Islet precursor cell (in vitro differentiated cells): ENCODE measurements at places on chromosomes 11 and 22.

GRCh38 chr11:36388071-36388470, 92.0 kb downstream of the PRR5L start:
- no peak for DNase-seq

DNA sequence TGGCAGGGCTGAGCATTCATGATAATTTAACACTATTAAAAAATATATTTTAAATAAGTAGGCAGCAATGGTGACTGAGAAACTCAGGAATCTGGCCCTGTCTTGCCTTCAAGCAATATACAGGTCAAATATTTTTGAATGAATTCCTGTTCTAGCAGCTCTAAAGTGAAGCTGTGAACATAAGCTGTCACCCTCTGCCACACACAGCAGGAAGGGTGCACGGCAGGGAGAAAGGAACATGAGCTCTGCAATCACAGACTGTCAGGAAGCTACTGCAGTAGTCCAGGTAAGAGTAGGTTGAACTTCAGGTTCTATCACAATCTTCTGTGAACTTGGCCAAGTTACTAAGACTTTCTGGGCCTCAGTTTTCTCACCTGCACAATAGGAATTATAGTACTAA, 114.8 kb downstream of the SERGEF start:
- no peak for DNase-seq

- no peak for DNase-seq
Observed at GRCh38 chr11:976431-977160, 50.9 kb downstream of the AP2A2 start.

- DNase-seq = no peak
Observed at GRCh38 chr11:122775675-122776271, 62.5 kb upstream of the CRTAM start.

GRCh38 chr22:22882033-22882717, 5.4 kb upstream of the IGLL5 start:
- peak; percentile 50 for DNase-seq

- DNase-seq = no peak
Observed at GRCh38 chr11:129252621-129253020, 60.5 kb upstream of the ARHGAP32 start.

GRCh38 chr11:79287952-79288351, 152.9 kb downstream of the TENM4 start:
- no peak for DNase-seq

DNA sequence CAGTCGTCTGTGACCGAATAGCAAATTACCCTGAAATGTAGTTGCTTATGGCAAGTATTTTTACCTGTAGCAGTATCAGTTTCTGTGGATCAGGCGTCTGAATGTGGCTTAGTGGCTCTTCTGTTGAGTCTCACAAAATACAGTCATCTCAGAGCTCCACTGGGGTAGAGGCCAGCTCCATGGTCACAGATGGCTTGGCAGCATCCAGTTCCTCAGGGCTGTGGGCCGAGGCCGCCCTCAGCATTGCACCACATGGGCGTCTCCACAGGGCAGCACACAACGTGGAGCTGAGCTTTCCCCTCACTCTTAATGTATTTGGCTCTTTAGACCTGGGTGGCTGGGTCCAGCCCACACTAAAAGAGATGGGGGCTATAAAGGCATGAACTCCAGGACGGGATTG, 57.8 kb downstream of the SBF1 start:
- DNase-seq = no peak

- DNase-seq = no peak
Observed at GRCh38 chr11:32002311-32002710, 88.6 kb upstream of the RCN1 start.

DNA sequence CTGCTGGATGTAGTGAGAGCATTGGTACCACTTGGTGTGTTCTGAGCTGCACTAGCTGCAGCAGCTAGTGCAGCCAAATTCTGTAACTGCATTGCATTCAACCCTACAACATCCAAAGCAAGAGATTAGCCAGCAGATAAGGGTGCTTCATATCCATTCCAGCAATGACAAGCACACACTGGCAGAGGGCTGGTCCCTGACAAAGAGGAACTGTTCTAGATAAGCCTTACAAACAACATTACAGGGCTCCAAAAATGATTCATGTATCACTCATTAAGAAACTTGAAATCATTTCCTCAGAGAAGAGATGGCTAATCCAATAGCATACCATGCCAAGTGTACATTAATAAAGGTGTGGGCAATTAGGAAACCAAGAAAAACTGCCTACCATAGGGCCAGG, 28.4 kb upstream of the RAPSN start:
- DNase-seq = no peak

DNA sequence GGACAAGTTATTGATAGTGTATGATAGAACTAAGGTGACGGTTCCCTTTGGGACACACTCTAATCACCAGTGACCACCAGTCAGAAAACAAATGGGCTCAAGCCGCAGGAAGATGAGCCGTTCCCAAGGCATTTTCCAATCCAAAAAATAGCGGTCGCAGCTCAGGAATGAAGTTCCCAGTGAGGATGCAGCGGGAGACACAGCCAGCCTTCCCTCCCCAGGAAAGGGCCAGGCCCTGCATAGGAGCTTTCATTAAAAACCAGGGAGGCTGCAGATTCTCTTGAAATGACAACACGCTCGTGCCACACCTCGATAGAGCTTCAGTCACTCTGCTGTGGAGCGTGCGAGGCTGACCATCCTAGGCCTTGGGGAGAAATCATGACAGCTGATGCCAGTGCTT, 65.8 kb upstream of the WNT7B start:
- DNase-seq = peak; percentile 49

GRCh38 chr11:74721479-74721835, 9.8 kb downstream of the CHRDL2 start:
- no peak for DNase-seq

DNA sequence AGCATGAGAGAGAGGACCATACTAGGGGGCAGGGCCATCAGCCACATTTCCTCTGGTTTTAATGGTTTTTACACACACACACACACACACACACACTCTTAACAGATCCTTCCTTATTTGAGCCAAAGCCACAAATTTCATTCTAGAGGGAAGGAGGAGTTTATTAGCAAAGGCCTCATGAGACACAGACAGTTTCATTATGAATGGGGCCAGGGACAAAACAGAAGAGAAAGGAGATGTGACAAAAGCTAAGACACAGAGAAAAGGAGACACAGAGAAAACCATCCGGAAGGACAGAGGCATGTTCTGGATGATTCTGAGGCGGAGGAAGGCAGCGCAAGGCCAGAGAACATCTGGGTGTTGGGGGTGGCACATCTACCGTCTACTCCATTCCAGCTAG, 32.2 kb upstream of the ARFGAP3 start:
- DNase-seq = no peak

GRCh38 chr11:12863605-12864121, 145.5 kb upstream of the RASSF10 start:
- DNase-seq = no peak

DNA sequence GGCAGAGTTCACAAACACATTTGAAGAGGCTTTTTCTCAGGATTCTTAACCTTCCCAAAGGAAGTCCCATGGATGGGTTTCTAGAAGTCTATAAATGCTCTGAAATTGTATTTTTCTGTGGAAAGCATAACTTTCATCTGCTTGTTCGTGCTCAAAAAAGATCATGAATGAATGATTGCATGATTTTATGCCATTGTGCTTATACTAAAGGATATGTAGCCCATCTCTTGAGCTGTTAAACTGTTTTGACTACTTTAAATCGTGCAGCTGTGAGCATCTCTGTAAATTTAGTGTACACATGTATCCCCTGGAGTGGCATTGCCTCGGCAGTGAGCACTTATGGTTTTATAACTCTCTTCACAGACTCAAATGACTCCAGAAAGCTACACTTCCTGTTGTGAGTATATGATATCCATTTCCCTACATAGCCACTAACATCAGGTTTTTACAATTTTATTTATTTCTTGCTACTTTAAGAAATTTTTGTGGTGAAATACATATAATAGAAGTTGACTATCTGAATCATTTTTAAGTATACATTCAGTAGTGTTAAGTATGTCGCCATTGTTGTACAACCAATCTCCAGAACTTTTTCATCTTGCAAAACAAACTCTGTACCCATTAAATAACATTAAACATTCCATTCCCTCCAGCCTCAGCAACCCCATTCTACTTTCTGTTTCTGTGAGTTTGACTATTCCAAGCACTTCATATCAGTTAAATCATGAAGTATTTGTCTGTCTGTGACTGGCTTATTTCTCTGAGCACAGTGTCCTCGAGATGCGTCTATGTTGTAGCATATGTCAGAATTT, 8.0 kb downstream of the NEAT1 start:
- no peak for DNase-seq
